ENCODE measurements at places on chromosomes 16 and 17. TPM values are rescaled to one million over a fixed set of nuclear protein-coding genes. Genes with fewer than 3 reads are reported as not detected.

- DNase-seq: no peak
Measured at GRCh38 chr16:10950393-10950792, 6.0 kb downstream of the CLEC16A start.

DNA sequence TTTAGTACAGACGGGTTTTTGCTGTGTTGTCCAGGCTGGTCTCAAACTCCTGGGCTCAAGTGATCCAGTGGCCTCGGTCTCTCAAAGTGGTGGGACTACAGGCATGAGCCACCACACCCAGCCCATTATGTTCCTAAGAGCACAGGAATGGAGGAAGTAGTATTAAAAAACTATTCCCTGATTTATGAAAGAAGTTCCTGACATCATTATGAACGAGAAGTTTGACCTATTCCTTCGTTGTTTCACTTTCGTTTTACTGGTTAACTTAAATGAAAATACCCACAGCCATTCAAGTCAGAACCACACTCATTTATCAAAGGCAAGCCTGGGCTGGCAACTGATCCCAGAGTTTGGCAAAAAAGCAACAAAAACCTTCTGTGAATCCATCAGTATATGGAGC, 13.5 kb upstream of the CBX4 start:
- no peak for DNase-seq

- no peak for DNase-seq
Measured at GRCh38 chr16:88076211-88076931, 125.1 kb downstream of the BANP start.

GRCh38 chr16:89346869-89347268, 129.4 kb downstream of the ZNF778 start:
- no peak for DNase-seq

DNA sequence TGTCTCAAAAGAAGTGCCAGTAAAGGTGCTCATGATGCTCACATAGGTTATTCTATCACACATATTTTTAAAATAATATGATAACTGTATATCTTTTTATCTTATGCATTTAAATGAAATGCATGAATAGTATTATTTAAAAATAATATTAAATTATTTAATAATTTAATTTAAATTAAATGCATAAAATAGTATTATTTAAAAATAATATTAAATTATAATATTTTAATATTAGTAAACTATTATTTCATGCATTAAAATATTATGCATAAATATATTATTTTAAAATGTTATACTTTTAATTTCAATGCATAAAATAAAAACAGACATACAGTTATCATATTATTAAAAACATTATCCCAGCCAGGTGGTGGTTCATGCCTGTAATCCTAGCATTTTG, 33.4 kb downstream of the TMC7 start:
- DNase-seq: no peak

The ABCC12 gene
- total RNA-seq: not detected

DNA sequence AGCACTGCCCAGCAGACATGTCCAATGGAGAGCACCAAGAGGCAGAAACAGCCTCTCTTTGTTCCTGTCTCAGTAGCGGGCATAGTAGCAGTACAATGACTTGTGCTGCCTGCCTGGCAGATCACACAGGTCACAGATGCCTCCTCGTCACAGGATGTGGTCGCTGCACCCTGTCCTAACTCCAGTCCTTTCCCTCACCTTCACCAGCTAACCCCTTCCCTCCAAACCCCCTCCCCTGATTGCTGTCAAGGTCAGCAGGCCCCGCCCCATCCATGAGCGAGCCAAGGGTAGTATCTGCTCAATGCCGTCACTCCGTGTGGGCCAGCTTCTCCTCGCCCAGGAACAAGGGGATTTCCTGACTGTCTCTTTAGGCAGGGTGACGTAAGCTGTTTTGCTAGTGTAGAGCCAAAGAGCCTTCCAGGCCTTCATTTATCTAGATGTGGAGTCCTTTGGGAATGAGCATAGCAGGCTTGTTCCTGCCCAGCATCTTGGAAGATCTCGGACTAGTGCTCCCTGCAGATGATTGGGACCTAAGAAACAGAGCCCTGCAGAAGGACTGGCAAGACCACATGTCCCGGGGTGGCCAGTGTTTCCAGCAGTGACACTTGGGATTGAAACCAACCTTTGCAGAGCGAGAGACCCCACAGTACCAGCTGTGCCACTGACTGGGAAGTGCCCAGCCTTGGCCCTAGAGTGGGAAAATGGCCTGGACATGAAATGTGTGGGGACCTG, 75.9 kb upstream of the TNRC6C start:
- DNase-seq: no peak

- DNase-seq: no peak
Measured at GRCh38 chr17:1957037-1957436, 68.1 kb downstream of the RTN4RL1 start.

- DNase-seq: no peak
Measured at GRCh38 chr17:6140188-6140587, 70.0 kb downstream of the WSCD1 start.

DNA sequence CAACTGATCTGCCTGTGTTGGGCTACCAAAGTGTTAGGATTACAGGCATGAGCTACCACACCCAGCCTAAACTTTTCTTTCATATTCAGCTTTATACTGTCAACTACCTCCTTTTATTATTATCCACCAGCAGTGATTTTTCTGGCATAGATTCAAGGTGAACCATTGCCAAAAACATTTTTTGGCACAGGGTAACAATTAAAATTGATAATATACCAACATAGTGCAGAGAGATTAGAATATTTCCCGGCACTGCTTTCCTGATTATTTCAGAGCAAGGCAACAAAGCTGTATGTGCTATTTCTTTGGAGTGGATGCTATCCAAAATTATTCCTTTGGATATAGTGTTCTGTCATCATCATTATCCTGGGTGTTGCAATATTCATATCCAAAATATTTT, 781.6 kb upstream of the SOX9 start:
- DNase-seq: no peak

The DCTPP1 gene
- 35.9 TPM for total RNA-seq

- DNase-seq: no peak
Measured at GRCh38 chr16:76577003-76577402, 299.8 kb downstream of the CNTNAP4 start.

- DNase-seq: no peak
Measured at GRCh38 chr16:85768199-85768598, 17.3 kb upstream of the C16orf74 start.

The CSH2 gene
- not detected for total RNA-seq
